Left ventricle myocardium inferior (tissue), 1 donor: ENCODE measurements at places on chromosomes 11 and 22. TPM values are rescaled to one million over a fixed set of nuclear protein-coding genes. Genes with fewer than 3 reads are reported as not detected.

- DNase-seq, result no peak
These were observed 1.0 kb upstream of the C11orf86 start for GRCh38 chr11:66973956-66974580.

- no peak for DNase-seq
These were observed 15.2 kb upstream of the OR10Q1 start for GRCh38 chr11:58243954-58244353.

GRCh38 chr22:35605369-35605680, 11.8 kb downstream of the MB start:
- no peak for DNase-seq

DNA sequence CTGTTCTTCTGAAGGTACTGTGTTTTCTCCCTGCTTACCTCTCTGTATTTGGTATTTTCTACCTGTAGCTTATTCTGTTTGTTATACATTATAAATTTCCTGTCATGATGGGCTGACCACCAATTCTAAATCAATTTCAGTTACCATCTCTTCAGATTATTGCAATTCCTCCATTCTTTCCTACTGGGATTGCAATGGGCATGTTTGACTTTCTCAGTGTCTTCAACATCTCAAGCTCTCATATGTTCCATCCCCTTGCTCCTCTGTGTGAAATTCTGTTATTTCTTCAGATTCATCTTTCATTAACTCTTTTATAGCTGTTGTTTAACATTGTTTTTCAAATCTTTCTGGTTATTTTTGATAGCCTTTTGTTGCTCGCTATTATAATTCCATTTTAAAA, 15.5 kb upstream of the C22orf39 start:
- DNase-seq, result no peak

The RGL4 gene
- not detected for total RNA-seq

DNA sequence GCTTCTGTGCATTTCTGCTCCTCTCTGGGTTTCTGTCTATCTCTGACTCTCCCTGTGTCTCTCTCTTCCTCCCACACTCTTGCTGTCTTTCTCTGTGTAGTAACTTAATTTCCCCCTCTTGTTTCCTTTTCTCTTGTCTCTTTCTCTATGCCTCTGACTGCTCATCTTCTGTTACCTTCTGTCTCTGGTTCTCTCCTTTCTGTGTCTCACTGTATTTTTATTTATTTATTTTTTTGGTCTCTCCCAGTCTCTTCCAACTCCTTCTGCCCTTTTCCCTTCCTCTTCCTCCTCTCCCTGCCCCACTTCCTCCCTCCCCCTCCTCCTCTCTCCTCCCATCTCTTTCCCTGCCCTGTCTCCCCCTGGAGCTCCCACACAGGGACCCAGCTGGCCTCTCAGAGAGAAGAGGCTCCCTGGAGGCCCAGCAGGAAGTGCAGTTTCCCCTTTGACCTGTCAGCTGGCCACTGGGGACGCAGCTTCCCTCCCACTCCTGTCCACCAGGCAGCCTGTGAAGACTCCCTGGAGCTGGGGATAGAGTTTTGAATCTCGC, 38.3 kb upstream of the MYH9 start:
- DNase-seq, result peak; percentile 73

The KRTAP5-8 gene
- total RNA-seq, result not detected

The TBX10 gene
- total RNA-seq, result 0.14 TPM

The OR5W2 gene
- not detected for total RNA-seq
